ENCODE measurements at places on chromosomes 1 and 21.

GRCh38 chr21:27586986-27587385, 620.1 kb upstream of the ADAMTS5 start:
- DNase-seq = no peak

DNA sequence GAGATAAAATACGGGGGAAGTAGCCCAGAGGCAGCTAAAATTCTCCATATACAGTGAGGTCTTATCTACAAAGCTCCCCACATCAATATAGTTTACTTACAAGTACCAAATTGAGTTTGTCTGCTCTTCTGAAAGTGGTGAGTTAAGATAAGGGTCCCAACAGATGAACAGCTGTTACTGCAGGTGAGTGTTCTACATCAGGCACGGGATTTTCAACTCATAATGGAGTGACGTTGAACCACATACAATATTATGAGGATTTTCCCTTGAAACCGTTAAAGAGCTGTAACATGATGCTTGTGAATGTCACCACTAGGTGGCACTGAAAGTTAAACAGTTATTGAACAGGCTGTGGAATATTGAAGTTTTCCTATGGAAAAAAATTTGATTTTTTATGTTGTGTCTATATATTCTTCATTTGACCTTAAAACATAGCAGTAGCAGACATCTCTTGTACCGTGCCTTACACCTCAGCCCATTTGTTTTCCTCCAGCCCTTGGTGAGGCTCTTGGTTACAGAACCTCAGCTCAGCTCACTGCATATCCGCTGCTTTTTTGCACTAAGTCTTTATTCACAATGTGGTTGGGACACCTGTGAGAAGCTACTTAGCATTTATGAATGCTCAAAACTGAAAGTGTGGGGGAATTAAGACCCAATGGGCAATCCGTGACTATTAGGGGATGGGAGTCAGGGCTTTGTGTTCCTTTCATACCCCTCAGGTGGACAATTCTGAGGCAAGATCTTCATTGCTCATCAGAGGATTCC, 23.2 kb downstream of the CD1D start:
- DNase-seq = no peak

GRCh38 chr1:53047737-53048736, 14.0 kb upstream of the PODN start:
- DNase-seq = no peak

GRCh38 chr1:156106624-156107488, 7.7 kb upstream of the LMNA start:
- DNase-seq = no peak

GRCh38 chr1:103561643-103562395, 9.6 kb upstream of the AMY2B start:
- DNase-seq = no peak

GRCh38 chr1:65277605-65278347, 31.6 kb upstream of the DNAJC6 start:
- no peak for DNase-seq

DNA sequence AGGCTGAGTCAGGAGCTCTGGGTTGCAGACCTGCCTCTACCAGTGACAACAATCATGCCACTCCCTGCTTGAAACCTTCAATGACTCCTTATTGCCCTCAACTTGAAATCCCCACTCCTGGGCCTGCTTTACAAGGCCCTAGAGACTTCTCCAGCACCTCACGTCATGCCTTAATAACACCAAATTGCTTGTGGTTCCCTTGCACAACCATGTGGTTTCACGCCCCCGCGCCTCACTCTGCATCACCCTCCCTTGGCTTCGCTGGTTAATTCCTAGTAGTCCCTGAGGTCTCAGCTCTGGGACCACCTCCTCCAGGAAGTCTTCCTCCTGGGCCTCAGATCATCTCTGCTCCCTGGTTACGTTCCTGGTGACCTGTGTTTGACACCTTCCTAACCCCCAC, 33.0 kb downstream of the EPHA2 start:
- peak; percentile 96 for DNase-seq

DNA sequence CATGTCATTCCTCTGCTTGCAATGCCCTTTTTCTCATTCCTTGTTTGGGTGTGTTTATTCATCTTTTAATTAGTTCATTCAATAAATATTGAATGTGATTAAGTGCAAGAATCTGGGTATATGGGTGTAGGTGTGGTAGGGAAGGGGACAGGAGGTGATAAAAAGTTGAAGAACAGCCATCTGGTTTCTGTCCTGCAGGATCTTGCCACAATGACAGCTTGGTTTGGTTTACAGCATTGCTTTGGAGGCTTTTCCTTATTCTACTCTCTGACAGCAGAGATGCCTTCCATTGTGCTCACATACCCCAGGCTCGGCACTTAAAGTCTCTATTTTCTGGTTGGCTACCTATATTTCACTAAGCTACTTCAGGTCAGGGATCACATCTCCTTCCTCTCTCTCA, 3.0 kb upstream of the REG4 start:
- no peak for DNase-seq

- no peak for DNase-seq
Observed at GRCh38 chr1:221598122-221598521, 143.8 kb downstream of the DUSP10 start.

- peak; percentile 96 for DNase-seq
Observed at GRCh38 chr1:91712981-91713841, 172.7 kb downstream of the TGFBR3 start.

- DNase-seq = peak; percentile 26
Observed at GRCh38 chr21:42308161-42308913, 6.9 kb downstream of the TFF3 start.

DNA sequence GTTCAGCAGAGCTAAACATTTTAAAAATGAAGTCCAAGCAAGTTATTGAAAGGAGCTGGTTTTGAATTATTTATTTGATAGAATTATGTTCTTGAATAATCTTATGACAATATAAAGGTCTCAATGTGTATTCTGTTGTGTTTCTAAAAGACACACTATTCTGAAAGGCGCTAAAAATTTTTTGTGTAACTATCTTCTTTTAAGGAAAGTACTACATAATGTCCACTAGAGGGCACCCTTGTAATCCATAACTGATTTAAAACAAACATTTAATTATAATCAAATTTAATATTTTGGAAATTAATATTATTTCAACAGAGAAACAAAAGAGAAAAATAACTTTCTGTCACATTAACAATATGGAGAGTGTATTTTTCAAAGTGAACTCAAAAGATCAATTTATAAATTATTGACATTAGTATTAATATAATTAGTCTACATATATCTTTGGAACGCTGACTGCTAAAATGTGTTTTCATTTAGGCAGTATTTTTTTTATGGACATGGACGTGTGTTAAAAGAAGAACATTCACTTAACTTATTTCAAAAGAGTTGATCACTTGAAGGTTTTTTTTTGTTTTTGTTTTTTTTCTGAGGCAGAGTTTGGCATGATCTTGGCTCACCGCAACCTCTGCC, 248.4 kb downstream of the DENND1B start:
- no peak for DNase-seq

GRCh38 chr1:202578565-202578964, 131.7 kb downstream of the SYT2 start:
- DNase-seq = no peak

- DNase-seq = no peak
Observed at GRCh38 chr1:204080163-204080903, 7.4 kb downstream of the SOX13 start.

GRCh38 chr1:19511116-19511515, 25.8 kb upstream of the CAPZB start:
- DNase-seq = no peak

DNA sequence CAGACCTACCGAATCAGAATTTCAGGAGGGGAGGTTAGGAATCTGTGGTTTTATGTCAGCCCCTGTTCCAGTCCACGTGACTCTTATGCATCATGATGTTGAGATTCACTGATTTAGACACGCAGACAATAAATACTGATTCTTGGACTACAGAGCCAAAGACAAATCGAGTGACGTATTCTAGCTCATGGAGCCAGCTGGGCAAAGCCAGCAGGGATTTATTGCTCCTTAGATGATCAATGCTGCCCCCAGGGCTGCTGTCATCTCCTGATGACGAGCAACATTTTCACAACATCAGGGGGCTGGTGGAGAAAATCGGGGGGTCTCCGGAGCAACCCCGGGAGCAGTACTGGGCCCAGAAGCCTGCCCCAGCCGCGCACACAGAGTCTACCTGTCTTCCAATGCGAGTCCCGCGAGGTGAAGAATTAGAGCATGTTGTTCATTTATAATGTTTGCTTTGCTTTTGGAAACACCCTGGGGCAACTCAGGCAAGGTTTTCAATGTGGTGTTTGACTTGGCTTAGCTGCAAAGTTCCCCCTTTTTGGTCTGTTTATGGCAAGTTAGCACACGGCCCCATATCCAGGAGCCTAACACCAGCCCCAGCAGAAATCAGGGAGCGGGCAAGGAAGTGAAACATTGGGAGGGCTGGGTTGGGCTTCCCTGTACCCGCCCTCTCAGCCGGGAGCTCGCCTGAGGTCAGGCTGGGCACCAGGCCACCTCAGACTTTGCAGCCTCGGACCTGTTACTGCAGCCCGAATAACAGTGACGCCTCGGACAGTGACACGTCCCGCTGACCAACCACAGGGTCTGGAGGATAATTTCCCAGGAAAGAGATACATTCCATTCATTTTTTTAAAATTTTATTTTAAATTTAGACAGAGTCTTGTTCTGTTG, 19.9 kb upstream of the CLDN14 start:
- DNase-seq = no peak

- no peak for DNase-seq
Observed at GRCh38 chr1:235632506-235633401, 16.8 kb downstream of the GNG4 start.

- DNase-seq = no peak
Observed at GRCh38 chr1:188241629-188242028, 1412.9 kb downstream of the PLA2G4A start.

- no peak for DNase-seq
Observed at GRCh38 chr1:29543586-29543985, 307.3 kb downstream of the PTPRU start.

DNA sequence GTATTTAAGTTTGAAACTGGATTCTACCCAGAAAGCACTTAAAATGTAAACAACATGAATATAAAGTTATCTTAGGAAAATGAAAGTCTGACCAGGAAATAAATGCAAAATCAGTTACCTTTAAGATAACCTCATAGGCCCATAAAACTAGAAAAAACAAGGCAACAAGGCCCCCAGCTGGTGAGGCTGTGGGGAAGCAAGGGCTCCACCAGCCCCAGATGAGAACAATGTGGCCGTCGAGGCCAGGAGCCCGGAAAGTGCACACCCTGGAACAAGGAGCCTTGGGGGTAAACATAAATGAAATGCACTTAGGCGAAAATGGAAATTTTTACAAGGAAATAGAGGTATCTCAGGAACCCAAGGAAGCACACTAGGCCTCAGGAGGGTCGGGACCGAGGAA, 37.9 kb upstream of the BMP8B start:
- DNase-seq = no peak

DNA sequence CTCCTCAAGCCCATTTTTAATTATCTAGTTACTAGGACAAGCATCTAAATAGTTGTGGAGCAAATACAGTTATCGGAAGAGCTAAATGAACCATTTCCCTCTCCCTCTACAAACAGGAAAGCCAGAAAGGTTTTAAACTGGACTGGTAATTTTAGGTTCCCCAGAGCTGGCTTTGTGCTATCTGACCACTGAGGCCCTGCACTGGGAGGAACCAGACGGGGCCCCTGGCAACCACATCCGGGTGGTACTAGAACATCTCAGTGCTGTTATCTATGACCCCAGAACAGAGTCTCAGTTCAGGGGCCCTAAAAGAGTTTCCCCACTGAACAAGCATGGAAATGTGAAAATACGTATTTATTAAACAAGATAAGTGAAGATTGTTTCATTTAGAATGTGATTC, 7.7 kb upstream of the RSPH1 start:
- no peak for DNase-seq

GRCh38 chr1:43930168-43930948, 3.2 kb upstream of the ARTN start:
- peak; percentile 44 for DNase-seq

DNA sequence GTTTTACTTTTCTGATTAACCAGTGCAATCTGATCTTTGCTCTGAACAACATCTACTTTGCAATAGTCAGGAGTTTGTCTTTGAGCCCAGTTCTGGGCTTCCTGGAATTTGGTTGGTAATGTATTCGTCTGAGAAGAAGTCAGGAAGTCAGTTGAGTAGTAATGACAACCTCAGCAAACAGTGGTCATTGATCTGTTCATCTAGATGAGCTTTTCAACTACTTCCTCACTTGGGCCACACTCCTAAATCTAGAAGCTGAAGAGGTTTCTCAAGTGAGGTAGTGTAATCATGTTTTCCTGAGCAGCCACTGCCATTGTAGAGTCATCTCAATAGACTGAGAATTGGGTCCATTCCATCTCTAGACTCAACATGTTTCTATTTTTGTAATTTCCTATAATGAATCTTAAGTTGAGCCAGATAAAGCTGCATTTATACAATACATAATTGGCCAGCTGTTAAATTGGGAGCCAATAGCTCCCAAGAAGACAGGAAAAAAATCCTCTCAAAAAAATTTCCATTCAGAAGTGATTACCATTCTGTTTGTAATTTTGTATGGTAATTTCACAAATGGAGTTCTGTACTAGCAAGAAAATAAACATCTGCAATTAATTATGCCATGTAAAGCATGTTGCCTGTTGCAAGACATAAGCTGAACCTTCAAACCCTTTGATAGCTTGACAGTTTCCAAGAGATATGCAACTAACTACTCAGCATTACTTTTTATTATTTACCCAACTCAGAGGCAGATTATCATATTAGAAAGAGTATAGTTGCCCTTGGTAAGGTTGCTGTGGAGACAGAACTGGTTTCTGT, 49.6 kb downstream of the WDR64 start:
- no peak for DNase-seq

- DNase-seq = no peak
Observed at GRCh38 chr21:36759348-36760083, 60.6 kb downstream of the SIM2 start.

DNA sequence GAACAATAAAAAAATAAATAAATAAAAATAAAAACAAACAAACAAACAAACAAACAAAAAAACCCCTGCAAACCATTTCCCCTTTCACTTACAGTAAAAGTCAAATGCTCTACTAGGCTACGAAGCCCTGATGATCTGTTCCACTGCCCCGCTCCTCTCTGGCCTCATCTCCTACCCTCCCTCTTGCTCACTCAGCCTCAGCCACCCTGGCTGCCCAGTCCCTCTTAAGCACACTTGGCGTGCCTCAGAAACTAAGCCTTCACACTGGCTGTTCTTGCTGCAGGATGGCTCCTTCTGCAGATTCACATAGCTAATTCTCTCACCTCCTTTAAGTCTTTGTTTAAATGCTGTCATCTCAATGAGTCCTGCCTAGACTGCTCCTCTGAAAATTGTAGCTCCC, 30.8 kb upstream of the UHMK1 start:
- no peak for DNase-seq

- DNase-seq = no peak
Observed at GRCh38 chr1:12011998-12012397, 7.3 kb upstream of the MIIP start.

- no peak for DNase-seq
Observed at GRCh38 chr1:117555806-117556205, 50.0 kb upstream of the TENT5C start.

GRCh38 chr1:86858524-86859261, 55.2 kb downstream of the SELENOF start:
- DNase-seq = no peak

DNA sequence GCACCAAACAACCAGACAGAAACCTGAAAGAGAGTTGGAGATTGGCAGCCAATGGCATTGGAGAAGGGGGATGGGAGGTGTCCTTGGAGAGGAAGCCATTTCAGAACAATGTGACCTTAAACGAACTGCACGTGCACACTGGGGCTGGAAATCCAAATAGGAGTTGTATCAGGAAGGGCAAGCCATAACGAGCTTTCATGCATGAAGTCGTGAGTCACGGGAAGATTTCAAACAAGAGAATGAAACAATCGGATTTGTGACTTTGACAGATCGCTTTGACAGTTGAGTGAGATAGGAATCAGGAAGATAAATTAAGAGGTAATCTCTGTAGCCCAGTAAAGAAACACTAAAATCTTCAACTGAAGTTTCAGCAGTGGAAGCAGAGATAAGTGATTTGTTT, 445.8 kb upstream of the ZP4 start:
- DNase-seq = no peak
